ENCODE measurements at places on chromosomes 12 and 14. TPM values are rescaled to one million over a fixed set of nuclear protein-coding genes. Genes with fewer than 3 reads are reported as not detected.

Gene IL23A
- 26.9 TPM for total RNA-seq

Gene TAMALIN
- total RNA-seq = 7.3 TPM

Gene TMTC1
- not detected for total RNA-seq

Gene TMEM119
- total RNA-seq = not detected

Gene PPP2R5C
- 278 TPM for total RNA-seq

Gene MDGA2
- total RNA-seq = not detected

Gene SIX1
- not detected for total RNA-seq

Gene APOF
- total RNA-seq = not detected

Gene MSRB3
- not detected for total RNA-seq

Gene NRXN3
- total RNA-seq = not detected
